Fibroblast of skin of right biceps (primary cell): ENCODE measurements at places on chromosomes 6 and 20.
A peak's percentile ranks its signal among the peaks of the same experiment; 100 is the strongest.

DNA sequence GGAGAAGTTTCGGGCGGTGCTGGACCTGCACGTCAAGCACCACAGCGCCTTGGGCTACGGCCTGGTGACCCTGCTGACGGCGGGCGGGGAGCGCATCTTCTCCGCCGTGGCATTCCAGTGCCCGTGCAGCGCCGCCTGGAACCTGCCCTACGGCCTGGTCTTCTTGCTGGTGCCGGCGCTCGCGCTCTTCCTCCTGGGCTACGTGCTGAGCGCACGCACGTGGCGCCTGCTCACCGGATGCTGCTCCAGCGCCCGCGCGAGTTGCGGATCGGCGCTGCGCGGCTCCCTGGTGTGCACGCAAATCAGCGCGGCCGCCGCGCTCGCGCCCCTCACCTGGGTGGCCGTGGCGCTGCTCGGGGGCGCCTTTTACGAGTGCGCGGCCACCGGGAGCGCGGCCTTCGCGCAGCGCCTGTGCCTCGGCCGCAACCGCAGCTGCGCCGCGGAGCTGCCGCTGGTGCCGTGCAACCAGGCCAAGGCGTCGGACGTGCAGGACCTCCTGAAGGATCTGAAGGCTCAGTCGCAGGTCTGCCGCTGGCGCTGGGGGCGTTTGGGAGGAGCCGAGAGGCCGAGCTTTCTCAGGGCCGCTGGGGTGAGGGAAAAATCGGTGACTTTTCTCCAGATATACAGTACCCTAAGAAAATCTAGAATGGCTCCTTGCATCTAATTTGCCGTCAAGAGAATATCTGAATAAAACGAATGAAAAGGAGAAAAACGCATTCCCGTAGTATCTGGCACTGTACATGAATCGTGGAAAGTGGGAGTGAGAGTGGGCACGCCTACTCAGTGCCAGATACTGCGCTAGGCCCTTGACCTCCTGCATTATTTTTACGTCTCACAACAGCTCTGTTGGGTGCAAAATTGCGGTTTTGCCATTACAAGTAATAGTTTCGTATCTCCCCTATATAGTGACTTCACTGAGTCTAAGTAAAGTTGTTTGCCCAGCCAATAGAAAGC lies 1.0 kb downstream of the CALHM6 start:
- peak; percentile 74 for DNase-seq

- no peak for DNase-seq
Observed at GRCh38 chr6:147895272-147895671, 386.8 kb downstream of the SAMD5 start.

DNA sequence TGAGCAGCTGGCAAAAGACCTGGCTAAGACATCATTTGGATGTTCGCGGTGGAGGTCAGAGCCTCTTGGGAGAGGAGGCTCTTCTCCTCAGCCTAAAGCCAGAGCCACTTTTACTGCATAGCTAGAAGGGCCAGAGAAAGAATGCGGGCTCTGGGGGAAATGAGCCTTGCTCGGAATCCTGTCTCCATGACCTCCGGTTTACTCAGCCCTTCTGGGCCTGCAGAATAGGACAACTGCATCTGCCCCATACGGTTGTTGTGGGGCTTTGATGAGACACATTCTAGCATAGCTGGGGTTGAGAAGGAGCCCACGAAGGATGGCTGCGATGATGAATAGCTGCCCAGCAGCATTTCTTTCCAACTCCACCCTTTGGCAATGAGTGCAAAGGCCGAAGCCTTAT lies 115.0 kb upstream of the SLC22A23 start:
- DNase-seq: no peak

GRCh38 chr6:140494321-140495108 lies 1120.1 kb upstream of the CITED2 start:
- DNase-seq: peak; percentile 28

GRCh38 chr20:57874141-57874540 lies 164.3 kb upstream of the PMEPA1 start:
- DNase-seq: no peak

- DNase-seq: peak; percentile 78
Observed at GRCh38 chr6:138088326-138088762, 18.9 kb downstream of the PERP start.

DNA sequence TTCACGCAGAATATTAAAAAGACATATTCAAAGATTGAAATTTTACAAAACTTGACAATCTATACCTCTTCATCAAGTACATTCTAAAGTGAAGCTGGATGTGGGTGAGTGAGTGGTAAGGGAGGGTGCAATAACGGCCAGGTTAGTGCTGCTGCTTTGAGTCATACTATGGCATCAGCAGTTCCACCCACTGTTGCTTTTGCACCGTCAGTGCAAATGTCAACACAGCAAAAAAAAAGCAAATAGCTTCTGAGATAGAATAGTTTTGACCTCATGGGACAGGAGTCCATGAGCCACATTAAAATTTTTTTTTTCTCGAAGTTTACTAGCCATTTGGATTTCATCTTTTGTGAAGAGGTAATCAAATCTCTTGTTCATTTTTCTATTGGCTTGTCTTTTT lies 31.8 kb downstream of the PSMF1 start:
- no peak for DNase-seq

DNA sequence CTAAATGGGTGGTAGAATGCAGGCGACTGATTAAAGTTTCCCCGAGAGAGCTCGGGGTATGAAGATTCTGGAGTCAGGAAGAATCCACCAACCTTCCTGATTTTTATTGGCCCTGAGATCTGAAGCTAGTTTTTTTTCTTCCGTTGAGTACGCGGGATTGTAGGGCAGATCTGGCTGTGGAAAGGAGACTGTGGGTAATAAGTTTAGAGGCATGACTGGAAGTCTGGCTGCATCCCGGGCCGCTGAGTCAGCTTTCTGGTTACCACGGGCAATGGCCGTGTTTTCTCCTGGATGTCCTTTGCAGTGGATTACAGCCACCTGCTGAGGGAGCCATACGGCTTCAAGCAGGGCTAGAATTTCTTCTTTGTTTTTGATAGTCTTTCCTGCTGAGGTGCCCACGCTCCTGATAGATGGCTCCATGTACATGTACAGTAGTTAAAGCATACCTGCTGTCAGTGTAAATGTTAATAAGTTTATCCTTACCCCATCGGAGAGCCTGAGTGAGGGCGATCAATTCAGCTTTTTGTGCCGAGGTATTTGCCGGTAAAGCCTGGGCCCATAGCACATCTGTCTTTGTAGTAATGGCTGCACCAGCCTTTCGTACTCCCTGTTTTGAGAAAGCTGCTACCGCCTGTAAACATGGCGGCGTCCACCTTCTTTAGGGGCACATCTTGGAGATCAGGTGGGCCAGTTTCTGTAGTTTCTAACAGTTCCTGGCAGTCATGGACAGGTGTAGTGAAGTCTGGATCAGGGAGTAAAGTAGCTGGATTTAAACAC lies 154.0 kb downstream of the TRIM27 start:
- DNase-seq: peak; percentile 37

DNA sequence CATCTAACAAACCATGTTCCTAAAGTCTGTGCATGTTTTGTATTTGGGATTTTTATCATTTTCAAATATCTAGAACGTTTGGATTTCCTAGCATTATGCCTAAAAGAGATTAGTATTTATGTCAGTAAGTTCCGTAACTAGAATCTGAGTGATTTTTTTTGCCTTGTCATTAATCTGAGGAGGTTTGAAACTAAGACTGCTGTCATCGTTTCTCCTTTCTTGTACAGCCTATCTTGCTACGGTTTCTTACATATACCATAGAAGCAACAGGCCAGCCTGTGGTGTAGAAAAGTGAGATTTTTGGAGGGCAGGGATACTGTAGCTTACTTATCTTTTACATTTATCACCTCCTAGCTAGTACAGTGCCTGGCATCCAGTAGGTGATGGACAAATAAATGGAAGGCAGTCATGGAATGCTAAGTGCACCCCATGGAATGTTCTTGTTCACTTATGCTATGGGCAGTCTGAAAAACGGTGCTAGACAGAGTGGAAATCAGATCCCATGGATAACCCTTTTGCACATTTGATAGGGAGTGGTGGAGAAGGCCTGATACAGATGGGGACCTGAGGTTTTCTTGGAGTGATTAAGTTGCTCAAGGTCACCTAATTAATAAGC lies 93.9 kb downstream of the ARID1B start:
- DNase-seq: no peak

DNA sequence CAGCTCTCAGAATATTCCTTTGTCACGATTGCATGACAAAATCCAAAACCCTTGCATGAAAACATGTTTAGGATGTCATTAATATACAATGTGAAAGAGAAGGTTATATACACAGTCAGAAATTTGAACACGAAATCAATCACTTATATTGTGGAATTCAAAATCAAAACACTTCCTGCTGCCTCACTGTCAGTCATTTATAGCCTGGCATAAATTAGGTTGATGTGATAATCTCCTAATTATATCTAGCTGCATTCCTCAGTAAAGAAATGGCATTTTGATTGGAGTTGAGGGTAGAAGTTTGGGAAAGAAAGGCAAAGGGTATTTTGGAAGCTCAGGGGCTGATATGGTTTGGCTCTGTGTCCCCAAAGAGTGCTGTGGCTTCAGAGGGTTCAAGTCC lies 24.1 kb upstream of the BEND6 start:
- no peak for DNase-seq

DNA sequence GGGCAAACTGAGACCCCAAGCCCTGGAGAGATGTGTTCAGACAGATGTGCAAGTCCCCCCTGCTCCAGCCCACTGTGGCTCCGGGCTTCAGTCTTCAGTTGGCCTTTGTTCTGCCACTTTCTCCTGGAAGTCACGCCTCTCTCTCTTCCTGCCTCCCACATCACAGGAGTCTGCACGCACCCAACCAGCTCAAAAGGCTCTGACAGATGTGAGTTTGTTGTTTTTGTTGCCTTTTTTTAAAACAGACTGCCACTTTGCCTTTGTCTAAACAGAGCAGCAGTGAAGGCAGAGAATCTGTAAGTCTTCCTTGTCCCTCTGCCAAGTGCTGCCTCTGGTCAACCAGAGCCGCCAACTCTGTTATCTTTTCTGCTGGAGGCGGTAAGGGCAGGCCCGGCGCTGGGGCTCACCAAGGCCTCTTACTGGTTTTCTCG lies 149.7 kb downstream of the TFAP2C start:
- DNase-seq: no peak

DNA sequence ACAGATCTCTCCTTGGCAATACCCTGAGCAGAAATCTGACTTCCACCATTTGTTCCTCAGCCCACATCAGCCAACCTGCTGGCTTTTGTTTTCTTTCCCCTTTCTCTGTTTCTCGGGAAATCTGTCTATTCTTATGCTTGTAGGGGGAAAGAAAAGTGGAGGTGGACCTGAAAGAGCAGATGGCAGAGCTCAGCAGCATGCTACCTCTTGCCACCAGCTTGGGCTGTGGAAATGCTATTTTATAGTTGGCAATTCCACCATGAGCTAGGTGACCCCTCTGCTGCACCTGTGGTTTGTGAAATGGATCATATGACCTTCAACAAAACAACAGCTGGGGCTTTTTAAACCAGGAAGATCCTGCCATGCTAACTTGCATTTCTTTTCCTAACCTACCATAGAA lies 6.8 kb upstream of the SPATS1 start:
- DNase-seq: no peak

- DNase-seq: no peak
Observed at GRCh38 chr20:22462975-22463914, 121.1 kb downstream of the FOXA2 start.

- DNase-seq: no peak
Observed at GRCh38 chr6:161347125-161347524, 73.3 kb upstream of the AGPAT4 start.

- DNase-seq: peak; percentile 84
Observed at GRCh38 chr6:101195588-101195987, 197.9 kb upstream of the GRIK2 start.

GRCh38 chr20:52892023-52892422 lies 80.1 kb upstream of the TSHZ2 start:
- no peak for DNase-seq

GRCh38 chr6:119727504-119728219 lies 378.1 kb upstream of the MAN1A1 start:
- DNase-seq: no peak

DNA sequence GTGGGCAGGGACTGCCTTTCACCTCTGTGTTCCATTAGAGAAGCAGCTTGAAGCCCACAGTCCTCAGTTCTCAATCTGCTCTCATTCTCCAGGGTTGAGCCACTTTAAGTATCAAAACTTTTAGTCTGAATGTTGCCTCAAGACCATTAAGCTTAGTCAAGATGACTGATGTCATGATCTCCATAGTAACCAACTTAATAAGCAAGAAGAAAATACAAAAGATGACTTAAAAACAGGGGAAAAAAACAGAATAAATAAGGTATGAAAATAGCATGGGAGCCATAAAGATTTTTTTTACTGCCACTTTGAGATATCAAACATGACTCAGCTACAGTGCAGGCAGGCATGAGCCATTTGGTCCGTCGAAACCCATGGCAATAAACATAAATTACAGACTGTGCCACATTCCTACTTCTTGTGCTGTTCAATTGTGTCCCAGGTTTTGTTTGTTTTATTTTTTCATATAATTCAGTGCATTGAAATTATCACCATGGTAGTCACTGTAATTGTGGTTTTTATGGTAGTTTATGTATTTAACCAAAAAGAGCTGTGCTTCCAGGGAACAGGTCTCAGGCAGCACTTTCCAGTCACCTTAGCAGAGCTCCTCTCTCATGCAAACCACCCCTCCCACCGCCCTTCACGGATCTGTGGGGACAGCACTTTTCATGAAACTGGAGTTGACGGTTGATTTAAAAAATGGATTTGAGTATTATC lies 156.5 kb upstream of the INSM1 start:
- peak; percentile 10 for DNase-seq

- no peak for DNase-seq
Observed at GRCh38 chr20:10652185-10652584, 21.6 kb downstream of the JAG1 start.

- DNase-seq: no peak
Observed at GRCh38 chr20:9225879-9226278, 157.0 kb downstream of the PLCB4 start.

GRCh38 chr6:87483929-87484328 lies 11.2 kb downstream of the SLC35A1 start:
- peak; percentile 74 for DNase-seq

DNA sequence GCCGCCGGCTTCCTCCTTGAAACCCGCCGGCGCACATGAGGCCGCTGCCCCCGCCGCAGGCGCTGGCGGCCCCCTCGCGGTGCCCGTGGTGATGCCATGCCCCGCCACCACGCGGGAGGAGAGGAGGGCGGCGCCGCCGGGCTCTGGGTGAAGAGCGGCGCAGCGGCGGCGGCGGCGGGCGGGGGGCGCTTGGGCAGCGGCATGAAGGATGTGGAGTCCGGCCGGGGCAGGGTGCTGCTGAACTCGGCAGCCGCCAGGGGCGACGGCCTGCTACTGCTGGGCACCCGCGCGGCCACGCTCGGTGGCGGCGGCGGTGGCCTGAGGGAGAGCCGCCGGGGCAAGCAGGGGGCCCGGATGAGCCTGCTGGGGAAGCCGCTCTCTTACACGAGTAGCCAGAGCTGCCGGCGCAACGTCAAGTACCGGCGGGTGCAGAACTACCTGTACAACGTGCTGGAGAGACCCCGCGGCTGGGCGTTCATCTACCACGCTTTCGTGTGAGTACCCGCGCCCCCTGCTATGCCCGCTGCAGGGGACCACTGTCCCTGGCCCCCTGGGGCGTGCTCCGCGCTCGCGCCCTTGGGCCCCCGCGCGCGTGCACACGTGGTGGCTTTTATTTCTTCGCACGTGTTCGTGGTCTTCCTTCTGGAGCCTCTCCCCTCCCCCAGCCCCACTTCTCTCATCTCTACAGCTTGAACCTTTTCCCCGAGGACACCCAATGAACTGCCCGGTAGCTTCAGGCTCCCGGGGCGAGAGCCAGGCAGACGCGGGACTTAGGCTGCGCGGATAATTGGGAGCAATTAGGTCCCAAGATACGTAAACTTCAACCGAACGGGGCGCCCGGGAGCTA lies 453 bp downstream of the KCNQ5 start:
- peak; percentile 60 for DNase-seq

- no peak for DNase-seq
Observed at GRCh38 chr6:90621581-90621980, 34.7 kb upstream of the MAP3K7 start.
